ENCODE measurements at places on chromosomes 3 and 15.

DNA sequence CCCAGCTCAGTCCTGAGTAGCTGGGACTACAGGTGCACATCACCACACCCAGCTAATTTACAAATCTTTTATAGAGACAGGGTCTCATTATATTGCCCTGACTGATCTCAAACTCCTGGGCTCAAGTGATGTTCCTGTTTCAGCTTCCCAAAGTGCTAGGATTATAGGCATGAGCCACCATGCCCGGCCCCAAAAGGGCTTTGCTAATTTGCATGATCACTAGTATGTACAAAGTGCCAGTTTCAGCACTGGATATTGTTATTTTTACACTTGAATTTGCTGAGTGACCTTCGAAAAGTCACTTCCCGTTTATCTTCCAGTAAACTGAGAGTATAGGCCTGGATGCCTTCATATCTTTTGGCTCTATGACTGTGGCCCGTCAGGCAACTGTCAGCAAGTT lies 12.2 kb downstream of the CLN6 start:
- no peak overlapping the region for H3K4me3 ChIP-seq
- DNase-seq = no peak

- H3K36me3 ChIP-seq = no peaks in the 10 kb centered on the region
- H3K27me3 ChIP-seq = no peaks in the 10 kb centered on the region
- H3K4me1 ChIP-seq = no peaks in the 10 kb centered on the region
- H3K27ac ChIP-seq = no peak overlapping the region
- no peak for DNase-seq
- no peak overlapping the region for H3K4me3 ChIP-seq
Measured at GRCh38 chr3:87354398-87354797, 78.0 kb upstream of the POU1F1 start.

DNA sequence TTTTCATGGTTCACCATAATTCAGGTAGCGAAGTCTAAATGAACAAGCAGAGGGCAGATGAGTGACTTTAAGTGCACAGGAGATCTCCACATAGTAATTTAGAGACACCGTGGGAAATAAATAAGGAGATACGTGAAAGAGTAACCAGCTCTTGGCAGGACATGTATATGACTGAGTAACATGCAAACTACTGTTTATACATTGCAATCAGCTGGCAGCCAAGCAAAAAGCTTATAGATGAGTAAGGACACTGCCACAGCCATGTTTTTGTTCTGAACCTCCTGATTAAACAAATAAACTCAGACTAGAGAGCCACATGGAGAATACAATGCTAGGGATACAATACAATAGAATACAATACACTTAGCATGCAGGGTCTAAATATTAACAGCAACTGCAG lies 252.4 kb downstream of the FHIT start:
- no peaks in the 10 kb centered on the region for H3K36me3 ChIP-seq
- no peaks in the 10 kb centered on the region for H3K27me3 ChIP-seq
- DNase-seq = no peak

DNA sequence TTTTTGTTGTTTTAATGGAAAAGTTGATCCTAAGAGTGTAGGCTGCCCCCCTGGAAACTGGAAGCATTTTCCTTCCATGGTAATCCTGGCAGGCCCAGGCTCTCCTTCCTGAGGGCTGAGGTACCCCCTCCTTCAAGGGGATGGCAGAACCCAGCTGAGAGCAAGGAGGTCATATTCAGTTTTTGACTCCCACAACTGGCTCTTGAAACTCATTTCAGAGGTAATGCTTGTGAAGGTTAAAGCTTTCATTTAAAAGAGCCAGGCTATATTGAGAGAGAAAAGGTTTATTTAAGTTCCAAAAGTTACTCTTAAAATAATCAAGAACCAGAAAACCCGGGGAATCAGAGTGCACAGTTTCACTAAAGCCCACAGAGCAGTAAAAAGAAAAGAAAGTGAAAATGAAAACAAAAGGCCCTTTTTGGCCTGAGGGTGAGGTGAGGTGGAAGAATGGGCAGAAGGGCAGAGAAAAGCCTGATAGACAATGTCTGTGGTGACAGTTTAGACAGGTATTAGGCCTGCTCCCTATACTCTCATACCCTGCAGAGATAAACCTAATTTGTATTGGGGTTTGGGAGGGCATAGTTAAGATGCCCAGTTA lies 47.0 kb upstream of the RBP1 start:
- no peak for DNase-seq
- H3K27me3 ChIP-seq = no peaks in the 10 kb centered on the region
- no peaks in the 10 kb centered on the region for H3K36me3 ChIP-seq

DNA sequence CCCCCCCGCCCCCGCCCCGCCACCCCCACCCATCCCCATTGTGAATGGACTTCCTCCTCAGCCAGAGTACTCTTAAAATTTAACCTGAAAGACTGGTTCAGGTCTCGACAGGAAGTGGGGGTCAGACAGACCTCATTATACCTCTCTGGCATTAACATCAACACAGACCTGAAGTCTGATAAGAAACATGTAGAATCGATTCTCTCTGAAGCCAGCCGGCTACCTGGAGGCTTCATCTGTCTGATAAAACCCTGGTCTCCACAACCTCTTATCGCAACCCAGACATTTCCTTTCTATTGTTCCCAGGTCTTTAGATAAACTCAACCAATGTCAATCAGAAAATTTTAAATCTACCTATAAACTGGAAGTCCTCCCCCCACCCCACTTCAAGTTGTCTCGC lies 42.6 kb downstream of the SLCO2A1 start:
- no peaks in the 10 kb centered on the region for H3K27me3 ChIP-seq
- no peak overlapping the region for H3K4me3 ChIP-seq
- H3K36me3 ChIP-seq = peaks cover 23% of the 10 kb centered on the region
- DNase-seq = no peak

DNA sequence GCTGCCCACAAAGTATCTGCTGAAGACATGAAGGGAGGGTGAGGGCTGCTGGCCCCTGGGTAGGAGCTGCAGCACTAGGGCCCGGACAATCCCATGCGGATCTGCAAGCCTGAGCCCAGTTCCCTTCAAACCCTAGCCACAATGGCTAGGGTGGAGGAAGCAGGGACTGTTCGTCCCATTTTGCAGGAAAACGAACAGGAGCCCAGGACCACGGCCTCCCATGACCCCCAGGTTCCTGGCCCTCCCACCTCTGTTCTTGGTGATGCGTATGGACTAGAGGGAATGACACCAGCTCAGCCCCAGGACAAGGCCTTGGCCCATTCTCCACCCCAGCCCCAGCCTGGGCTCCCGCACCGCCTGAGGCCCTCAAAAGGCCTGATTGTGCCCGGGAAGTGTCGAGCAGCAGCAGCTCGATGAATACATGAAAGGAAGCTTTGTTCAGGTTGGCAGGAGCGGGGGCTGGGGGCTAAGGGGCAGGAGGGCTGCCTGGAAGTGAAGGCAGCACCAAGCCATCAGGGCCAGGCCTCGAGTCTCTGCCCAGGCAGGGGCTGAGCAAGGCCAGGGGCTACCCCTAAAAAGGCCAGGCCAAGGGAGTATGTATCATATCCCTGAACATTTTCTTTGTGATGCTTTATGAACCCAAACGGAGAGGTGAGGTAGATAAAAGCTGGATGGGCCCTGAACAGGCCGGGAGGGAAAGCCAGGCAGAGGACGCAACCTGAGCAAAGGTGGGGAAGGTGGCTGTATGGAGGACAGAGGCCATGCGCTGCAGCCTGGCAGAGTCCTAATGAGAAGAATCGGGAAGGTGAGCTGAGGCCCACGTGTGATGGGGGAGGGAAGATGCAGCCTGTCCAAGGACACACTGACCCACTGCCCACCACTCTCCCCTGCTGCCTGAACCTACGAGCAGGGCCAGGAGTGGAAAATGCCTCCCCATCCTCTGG lies 12.2 kb downstream of the SEMA7A start:
- DNase-seq = no peak
- H3K4me3 ChIP-seq = no peak overlapping the region
- no peaks in the 10 kb centered on the region for H3K27me3 ChIP-seq
- peaks cover 47% of the 10 kb centered on the region for H3K4me1 ChIP-seq

GRCh38 chr15:38369936-38370478 lies 83.9 kb upstream of the FAM98B start:
- no peaks in the 10 kb centered on the region for H3K27me3 ChIP-seq
- H3K27ac ChIP-seq = no peak overlapping the region
- no peak for DNase-seq

DNA sequence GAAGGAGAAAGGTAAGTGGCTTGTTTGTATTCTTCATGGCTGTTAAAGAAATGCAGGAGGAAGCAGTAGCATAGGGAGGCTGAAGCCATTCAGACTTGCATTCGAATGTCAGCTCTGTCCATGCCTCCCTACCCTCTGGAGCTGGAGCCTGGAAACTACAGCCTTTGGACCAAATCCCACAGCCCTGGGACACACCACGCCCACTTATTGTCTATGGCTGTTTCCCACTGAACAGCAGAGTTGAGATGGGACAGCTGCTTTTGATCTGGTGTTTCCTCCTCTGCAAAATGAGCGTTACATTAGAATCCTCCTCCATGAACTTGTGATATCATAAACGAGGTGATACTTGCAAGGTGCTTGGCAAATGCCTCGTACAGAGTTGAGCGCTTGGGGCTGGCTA lies 3.6 kb downstream of the FAM107A start:
- H3K27ac ChIP-seq = no peak overlapping the region
- H3K4me3 ChIP-seq = no peak overlapping the region
- DNase-seq = no peak
- no peaks in the 10 kb centered on the region for H3K27me3 ChIP-seq

DNA sequence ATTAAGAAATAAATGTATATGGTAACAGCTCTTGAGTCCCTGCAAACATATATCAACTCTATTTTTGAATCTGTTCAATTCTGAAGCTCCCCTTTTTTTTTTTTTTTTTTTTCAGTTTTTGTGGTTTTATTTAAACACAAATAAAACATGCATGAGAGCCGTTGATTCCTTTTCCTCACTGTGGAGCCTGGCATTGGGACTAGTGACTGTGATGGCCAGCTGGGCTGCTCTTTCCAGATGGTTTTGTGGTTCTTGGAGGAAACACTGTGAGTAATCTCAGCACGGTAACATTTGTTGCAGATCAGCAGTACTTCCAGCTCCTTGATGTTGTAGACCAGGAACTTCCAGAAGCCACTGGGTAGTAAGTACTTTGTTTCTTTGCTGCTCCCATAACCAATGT lies 15.9 kb downstream of the EMC7 start:
- H3K27ac ChIP-seq = no peak overlapping the region
- peaks cover 8% of the 10 kb centered on the region for H3K36me3 ChIP-seq
- H3K4me1 ChIP-seq = no peaks in the 10 kb centered on the region
- no peak for DNase-seq
- H3K4me3 ChIP-seq = no peak overlapping the region

DNA sequence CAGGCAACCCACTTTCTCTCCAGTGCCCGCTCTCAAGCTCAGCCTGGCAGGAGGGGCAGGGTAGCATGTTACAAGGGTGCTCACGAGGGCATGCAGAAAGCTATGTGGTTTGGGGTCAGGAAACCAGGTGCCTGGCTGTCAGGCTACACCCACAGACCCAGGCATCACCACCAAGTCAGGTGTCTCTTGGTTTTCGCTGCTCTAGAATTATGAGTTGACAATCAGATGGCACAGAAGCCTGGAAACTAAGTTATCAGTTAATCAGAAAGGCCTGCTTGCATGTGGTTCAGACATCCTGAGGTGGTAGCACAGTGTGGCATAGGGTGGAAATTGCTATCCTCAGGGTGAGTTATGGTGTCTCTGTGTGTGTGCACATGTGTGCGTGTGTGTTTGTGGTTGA lies 16.2 kb upstream of the CCR9 start:
- no peaks in the 10 kb centered on the region for H3K36me3 ChIP-seq
- no peak for DNase-seq
- no peaks in the 10 kb centered on the region for H3K4me1 ChIP-seq

DNA sequence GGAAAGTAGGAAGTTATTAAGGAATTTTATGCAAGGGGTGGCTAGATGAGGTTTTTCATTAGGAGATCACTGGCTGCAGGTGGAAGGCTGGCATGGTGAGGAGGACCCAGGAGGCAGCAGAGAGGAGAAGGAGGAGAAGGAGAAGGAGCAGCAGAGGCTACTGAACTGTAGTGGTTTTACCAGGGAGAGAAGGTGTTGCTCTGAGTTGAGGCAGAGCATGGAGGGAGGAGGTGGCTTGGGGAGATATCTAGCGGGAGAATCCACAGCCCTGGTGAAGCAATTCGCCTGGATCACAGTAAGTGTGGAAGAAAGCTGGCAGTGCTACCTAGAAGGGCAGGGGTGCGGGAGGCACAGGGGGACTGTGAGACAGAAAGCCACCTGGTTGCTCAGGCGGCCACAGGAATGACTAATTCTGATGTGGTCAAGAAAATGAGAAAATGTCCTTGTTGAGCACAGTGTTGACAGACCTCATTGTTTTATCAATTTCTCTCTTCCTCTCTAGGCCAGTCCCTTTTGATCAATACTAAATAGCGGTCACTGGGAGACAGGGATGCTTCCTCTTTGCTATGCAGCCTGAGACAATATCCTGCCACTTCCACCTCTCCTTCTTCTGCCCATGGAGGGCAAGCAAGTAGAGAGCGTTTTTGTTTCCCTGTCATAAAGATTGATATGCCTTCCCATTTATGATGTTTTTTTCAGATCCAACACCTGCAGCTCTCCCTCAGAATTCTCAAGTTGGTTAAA lies 94.6 kb downstream of the EEFSEC start:
- peaks cover 2% of the 10 kb centered on the region for H3K36me3 ChIP-seq
- peaks cover 3% of the 10 kb centered on the region for H3K4me1 ChIP-seq
- H3K4me3 ChIP-seq = no peak overlapping the region
- DNase-seq = no peak
- H3K27me3 ChIP-seq = no peaks in the 10 kb centered on the region

GRCh38 chr15:73884159-73884558 lies 10.8 kb downstream of the TBC1D21 start:
- no peak overlapping the region for H3K27ac ChIP-seq
- no peaks in the 10 kb centered on the region for H3K4me1 ChIP-seq
- H3K27me3 ChIP-seq = no peaks in the 10 kb centered on the region
- no peak overlapping the region for H3K4me3 ChIP-seq
- no peaks in the 10 kb centered on the region for H3K36me3 ChIP-seq
- DNase-seq = no peak

DNA sequence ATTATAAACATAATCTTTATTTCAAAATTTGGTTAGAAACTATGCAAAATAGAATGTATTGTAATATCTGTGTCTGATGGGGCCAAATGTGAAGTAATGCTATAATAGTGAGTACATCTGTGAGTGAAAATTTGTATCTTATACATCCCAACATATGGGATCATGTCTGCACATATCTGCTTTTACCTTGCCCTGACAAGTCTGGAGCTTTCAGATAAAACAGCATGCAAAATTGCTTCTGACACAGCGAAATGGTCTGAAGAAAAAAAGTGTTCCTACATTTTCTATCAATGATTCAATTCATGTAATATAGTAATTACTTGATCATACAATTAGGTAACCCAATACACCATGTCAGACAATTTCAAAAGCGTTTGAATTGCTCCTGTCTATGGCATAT lies 58.1 kb upstream of the P3H2 start:
- DNase-seq = no peak
- H3K4me3 ChIP-seq = no peak overlapping the region
- H3K27me3 ChIP-seq = no peaks in the 10 kb centered on the region
- H3K36me3 ChIP-seq = no peaks in the 10 kb centered on the region

- no peak overlapping the region for H3K27ac ChIP-seq
- H3K36me3 ChIP-seq = no peaks in the 10 kb centered on the region
- no peaks in the 10 kb centered on the region for H3K4me1 ChIP-seq
Measured at GRCh38 chr3:177959188-177959587, 577.0 kb upstream of the KCNMB2 start.

- no peak overlapping the region for H3K27ac ChIP-seq
- no peak for DNase-seq
- peaks cover 14% of the 10 kb centered on the region for H3K4me1 ChIP-seq
- H3K4me3 ChIP-seq = no peak overlapping the region
- H3K27me3 ChIP-seq = no peaks in the 10 kb centered on the region
Measured at GRCh38 chr15:38066612-38067011, 132.2 kb downstream of the TMCO5A start.

GRCh38 chr3:160564258-160564911 lies 986 bp downstream of the KPNA4 start:
- no peaks in the 10 kb centered on the region for H3K4me1 ChIP-seq
- DNase-seq = no peak
- peaks cover 5% of the 10 kb centered on the region for H3K36me3 ChIP-seq

Measured in trophoblast cell (in vitro differentiated cells and primary cell).